ENCODE measurements at places on chromosomes 11 and 22. TPM values are rescaled to one million over a fixed set of nuclear protein-coding genes. Genes with fewer than 3 reads are reported as not detected.

The TMEM121B gene
- total RNA-seq: 16.6 TPM

The KRTAP5-11 gene
- not detected for total RNA-seq

The MRPL17 gene
- 23.2 TPM for total RNA-seq

The KRTAP5-2 gene
- not detected for total RNA-seq

The ACR gene
- not detected for total RNA-seq

The DDI1 gene
- not detected for total RNA-seq

The SMTNL1 gene
- not detected for total RNA-seq

The PIWIL4 gene
- 13.8 TPM for total RNA-seq

The APOBEC3H gene
- total RNA-seq: not detected

The OR52E8 gene
- total RNA-seq: 0.63 TPM

The SUN2 gene
- total RNA-seq: 128 TPM

The PATE2 gene
- total RNA-seq: 1.9 TPM

The NLRP10 gene
- not detected for total RNA-seq

The APOC3 gene
- total RNA-seq: not detected

The P2RY2 gene
- not detected for total RNA-seq

All from parietal lobe (tissue), 2 donors.